Suppressor macrophage treated with lipopolysaccharide for 4 hours (primary cell): ENCODE measurements at places on chromosomes 12 and 14.

DNA sequence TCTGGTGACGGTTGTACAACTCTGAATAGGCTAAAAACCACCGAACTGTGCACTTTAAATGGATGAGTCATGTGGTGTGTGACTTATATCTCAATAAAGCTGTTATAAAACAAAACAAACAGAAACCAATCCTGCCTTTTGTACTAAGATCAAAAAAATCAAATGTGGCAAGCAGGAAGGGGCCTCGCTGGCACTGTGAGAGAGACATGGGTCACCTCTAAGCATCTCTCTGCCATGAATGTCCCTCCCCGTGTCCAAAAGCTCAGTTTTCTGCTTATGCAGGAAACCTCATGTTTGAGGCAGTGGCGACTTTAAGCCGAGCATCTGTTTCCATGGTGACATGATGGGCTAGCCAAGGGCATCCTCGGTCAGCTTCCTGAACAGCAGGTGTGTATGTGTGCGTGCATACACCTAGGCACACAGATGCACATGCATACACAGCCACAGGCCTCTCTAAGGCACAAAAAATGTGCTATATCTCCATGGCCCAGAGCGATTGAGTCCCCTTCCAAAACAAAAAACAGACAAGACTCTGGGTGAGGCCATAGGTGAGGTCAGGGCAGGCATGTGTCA, 44.4 kb downstream of the ARL6IP4 start:
- DNase-seq: no peak

DNA sequence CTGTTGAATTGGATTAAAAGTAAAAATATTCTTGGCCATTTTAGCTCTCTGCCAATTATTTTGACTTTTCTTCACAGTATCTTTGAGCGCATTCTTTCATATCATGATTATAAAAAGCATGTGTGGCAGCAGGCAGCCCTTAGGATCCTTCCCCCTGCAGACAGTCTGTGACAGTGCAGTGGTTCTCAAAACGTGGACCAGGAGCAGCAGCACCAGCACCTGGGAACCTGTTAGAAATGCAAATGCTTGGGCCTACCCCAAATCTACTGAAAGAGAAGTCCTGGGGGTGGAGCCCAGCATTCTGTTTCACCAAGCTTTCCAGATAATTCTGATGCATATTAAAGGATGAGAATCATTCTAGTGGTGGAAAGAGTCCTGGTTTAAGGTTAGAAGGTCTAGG, 155.6 kb downstream of the MON2 start:
- DNase-seq: no peak

DNA sequence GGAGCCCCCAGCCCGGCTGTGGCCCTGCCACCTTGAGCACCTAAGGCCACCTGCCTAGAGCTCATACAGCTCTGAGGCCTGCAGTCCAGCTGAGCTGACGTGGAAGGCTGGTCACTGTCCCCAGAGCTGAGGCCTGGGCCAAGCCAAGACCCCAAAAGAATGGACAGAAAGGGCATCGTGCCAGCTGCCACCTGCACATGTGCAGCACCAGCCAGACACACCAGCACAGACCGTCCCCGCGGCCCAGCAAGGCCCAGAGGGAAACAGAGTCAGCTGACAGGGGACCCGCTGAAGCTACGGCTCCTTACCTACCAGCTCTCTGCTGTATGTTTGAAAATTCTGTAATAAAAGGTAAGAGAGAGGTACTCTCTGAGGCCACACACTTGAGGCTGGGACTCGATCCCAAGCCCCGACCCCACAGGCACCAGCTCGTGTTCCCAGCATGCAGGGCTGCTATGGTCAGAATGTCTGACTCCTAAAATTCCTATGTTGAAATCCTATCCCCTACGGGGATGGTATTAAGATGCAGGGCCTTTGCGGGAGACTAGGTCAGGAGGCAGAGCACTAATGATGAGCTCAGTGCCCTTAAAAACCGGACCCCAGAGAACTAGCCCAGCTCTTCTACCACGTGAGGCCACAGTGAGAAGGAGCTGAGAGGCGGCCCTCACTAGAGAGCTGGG, 25.4 kb downstream of the BRF1 start:
- DNase-seq: no peak

- no peak for DNase-seq
These were observed 447.0 kb downstream of the DIO2 start for GRCh38 chr14:79764323-79764722.

GRCh38 chr14:38339696-38340095, 83.8 kb upstream of the CLEC14A start:
- DNase-seq: no peak

DNA sequence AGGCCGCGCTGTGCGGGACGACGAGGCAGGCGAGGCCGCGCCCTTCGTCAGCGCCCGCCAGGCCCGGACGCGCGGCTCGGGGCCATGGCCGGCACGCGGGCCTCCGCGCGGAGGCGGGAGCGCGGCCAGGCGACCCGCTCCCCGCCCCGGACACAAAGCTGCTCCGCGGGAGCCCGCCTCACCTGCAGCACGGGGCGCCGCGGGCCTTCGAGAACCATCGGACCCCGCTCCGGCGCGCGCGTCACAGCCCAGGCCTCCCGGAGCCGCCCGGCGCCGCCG, 342 bp downstream of the DICER1 start:
- peak; percentile 53 for DNase-seq

DNA sequence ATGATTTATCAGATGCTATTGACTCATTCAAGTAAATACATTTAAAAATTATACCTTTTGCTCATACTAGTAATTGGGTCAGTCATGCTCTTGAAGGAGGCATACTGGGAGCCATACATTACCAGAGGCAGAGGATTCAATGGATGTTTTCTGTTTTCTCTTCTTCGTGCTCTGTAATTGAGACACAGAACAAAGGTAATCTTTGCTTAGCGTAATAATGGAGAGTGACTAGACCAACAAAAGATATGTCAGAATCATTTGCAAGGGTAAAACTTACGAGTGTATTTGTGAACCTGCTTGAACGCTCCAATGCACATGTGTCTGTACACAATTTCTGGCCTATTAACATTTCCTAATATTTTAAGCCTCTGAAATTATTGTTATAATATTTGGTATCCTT, 296.4 kb downstream of the FOXG1 start:
- DNase-seq: no peak

DNA sequence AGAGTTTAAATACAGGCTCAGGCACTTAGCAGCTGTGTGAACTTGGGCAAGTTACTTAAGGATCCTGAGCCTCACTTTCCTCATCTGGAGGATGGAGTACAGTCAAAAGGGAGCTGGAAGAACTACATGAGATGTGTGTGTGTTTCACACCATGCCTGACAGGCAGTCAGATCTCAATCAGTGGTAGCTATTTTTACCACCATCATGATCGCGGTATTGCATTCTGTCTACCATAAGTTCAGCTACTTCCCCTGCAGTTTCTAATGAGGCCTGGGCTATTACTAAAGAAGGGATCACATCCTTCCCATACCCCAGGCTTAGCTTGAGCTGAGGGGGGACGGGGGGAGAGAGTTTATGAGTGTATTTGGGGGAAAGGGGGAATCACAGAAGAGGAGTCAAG, 7.0 kb downstream of the AQP6 start:
- no peak for DNase-seq

DNA sequence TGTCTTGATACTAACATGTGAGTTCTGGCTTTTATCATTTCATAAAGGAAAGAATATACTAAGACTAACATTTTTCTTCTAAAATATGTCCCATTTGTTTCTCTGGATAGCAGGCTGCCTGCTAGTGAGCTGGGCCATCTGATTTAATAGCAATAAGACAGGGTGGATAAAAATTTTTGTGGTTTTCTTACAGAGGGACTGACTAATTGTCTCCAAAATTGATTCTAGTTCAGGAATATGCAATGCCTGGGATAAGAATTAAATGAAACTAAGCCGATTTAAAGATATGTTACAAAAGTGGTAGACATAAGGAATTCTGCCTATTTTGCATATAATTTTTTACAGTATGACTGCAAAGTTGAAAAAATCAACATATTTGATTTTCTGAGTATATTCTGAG, 252.9 kb upstream of the NAV3 start:
- no peak for DNase-seq

DNA sequence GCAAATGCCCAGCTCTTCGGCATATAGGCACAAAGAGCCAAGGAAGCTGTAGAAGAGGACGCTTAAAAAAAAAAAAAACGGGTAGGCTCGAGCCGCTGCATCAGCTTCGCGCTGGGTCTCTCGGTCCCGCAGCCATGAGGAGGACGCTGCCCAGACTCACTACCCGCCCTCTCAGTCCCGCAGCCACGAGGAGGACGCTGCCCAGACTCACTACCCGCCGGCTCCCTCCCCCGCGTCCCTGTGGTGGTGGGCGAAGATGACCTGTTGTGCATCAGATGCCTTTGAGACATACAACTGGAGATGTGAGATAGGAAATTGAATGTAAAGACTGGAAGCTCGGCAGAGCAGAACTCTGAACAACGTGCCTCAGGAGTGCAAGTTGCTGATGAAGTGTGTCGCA, 11.4 kb upstream of the SPSB2 start:
- DNase-seq: no peak

GRCh38 chr14:55180006-55180405, 11.4 kb downstream of the DLGAP5 start:
- DNase-seq: no peak

GRCh38 chr12:24172031-24172772, 222.7 kb upstream of the SOX5 start:
- peak; percentile 92 for DNase-seq

DNA sequence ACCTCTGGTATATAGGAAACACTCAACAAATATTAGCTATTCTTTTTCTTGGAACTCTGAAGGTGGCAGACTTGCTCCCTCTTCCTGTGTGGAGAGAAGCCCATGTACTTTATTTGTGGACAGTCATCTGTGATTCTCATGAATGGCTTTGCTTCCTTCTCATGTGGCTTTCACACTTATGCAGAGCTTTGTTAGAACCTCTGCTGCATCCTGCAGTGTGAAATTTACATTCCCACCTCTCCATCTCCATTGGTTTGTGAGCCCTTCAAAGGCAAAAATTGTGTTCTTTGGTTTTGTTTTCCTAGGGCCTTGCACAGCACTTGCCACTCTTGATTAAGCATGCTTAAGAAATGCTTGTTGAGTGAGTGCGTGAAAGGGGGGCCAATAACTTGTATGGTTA, 51.9 kb downstream of the BICD1 start:
- DNase-seq: no peak

GRCh38 chr12:99024191-99024590, 379.1 kb downstream of the APAF1 start:
- DNase-seq: no peak

DNA sequence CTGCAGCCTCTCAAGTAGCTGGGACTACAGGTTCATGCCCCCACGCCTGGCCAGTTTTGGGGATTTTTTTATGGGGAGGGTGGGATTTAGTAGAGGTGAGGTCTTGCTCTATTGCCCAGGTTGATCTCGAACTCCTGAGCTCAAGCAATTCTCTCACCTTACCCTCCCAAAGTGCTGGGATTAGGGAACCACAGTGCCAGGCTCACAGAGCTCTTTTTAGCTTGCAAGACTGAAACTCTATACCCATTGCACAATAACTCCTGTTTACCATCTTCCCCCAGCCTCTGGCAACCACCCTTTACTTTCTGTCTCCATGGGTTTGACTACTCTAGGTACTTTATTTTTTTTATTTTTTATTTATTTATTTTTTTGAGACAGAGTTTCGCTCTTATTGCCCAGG, 25.7 kb upstream of the CDK17 start:
- DNase-seq: no peak
